ENCODE measurements at places on chromosomes 16 and 17.

DNA sequence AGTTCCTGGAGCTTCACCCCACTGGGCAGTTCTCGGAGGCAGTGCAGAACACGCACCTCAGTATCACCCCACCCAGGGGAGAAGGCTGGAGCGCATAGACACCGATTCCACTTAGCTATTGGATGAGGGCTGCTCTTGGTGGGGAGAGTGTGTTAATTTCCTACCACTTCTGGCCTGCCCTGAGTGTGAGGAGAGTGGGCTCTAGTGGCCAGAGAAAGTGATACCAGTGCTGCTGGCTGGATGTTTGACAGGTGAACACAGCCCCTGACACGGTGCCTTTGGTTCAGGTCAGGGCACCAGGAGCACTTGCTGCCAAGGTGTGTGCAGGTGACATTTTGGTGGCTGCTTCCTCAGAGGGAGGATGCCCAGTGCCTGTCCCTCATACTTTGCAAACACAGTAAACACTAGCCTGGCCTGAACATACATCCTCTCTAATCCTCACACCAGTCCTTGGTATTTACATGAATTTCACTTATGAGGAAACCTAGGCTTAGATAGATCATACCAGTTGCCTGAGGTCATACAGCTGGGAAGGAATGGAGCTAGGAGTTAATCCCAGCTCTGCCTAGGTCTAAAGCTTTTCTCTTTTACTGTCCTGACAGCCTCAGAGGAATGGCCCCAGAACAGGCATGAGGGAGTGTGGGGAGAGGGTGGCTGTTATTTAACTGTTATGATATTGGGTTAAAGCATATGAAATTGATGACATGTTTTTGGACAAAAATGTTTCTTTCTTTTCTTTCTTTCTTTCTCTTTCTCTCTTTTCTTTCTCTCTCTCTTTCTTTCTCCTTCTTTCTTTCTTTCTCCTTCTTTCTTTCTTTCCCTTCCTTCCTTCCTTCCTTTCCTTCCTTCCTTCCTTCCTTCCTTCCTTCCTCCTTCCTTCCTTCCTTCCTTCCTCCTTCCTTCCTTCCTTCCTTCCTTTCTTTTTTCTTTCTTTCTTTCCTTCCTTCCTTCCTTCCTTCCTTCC is 21.0 kb upstream of the ITGAX start:
- DNase-seq, result no peak

DNA sequence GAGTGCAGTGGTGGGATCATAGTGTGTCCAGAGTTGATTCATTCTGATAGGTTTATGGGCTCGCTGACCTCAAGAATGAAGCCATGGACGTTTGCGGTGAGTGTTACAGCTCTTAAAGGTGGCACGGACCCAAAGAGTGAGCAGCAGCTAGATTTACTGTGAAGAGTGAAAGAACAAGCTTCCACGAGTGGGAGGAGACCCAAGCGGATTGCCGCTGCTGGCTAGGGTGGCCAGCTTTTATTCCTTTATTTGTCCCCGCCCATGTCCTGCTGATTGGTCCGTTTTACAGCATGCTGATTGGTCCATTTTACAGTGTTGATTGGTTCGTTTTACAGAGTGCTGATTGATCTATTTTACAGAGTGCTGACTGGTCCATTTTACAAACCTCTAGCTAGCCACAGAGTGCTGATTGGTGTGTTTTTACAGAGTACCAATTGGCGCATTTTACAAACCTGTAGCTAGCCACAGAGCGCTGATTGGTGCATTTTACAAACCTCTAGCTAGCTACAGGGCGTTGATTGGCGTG is 17.5 kb downstream of the CACNG4 start:
- DNase-seq, result no peak

DNA sequence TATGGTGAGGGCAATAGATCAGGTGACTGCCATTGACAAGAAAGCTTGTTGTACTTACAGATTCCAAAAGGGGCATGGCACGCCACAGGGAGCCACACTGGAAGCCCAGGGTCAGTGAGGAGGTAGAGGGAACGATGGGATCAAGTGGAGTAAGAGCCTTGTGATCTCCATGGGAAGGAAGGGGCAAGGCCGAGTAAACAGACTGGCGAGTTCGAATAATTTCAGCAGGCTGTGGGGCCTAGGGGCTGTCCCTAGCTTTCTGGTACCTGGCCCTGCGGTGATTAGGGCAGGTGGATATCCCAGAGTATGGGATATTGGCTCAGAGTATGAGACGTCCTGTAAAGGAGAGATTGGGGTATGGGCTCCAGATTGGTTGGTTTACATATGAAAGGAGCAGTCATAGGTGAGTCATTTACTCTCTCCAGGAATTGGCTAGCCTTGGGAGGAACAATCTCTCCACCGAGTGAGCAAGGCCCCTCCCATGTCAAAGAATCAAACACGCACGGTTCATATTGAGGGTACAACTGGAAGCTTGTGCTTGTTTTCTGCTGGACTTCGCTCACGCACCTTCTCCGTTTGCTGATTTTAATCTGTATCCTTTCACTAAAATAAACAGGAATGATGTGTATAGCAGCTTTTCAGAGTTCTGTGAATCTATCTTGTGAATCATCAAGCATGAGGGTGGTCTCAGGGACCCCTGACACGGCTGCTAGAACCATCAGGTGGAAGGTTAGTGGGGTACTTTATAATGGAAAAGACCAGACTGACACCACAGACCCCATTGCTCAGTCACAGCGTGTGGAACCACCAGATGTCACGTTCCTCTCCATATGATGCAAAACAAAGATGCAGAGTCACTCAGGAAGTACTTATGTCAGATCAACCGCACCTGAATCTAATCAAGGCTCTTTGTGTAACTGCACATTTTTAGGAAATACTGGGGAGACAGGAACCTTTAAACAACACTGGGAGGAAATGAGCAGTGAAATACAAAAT is 27.9 kb downstream of the GABARAPL2 start:
- no peak for DNase-seq

DNA sequence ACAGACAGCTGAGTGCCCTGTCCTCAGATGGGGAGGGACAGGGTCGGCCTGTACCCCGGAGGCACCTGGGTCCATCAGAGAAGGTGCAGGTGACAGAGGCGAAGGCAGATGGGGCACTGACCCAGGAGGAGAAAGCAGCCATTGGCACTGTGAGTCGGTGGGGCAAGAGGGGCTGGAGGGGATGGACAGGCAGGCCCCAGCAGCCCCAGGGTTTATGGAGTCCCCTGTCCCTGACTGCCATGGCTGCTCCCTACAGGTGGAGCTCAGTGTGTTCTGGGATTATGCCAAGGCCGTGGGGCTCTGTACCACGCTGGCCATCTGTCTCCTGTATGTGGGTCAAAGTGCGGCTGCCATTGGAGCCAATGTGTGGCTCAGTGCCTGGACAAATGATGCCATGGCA is 32.1 kb downstream of the ANKRD40 start:
- no peak for DNase-seq

- no peak for DNase-seq
These were observed 133.9 kb downstream of the PRKCB start for GRCh38 chr16:23969468-23970297.

GRCh38 chr17:74744714-74745547 is 3.5 kb upstream of the NHERF1 start:
- DNase-seq, result peak; percentile 99

DNA sequence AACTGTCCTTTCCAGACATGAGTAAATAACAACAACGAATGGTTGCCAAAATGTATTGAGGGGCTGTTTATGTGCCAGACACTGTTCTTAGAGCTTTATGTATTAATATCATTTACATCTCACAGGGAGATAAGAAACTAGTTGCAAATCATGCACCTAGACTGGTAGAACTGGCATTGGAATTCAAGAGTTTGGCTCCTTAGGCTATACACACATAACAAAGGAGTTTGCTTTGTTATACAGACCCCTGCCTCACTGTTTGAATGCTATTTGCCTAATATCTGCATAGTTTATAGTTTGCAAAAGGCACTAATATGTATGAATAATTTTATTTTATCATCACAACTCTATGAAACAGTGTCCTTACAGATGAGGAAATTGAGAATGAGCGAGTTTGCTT is 100.0 kb downstream of the FTO start:
- no peak for DNase-seq

- no peak for DNase-seq
These were observed 54.0 kb downstream of the DYNLRB2 start for GRCh38 chr16:80594756-80595155.

DNA sequence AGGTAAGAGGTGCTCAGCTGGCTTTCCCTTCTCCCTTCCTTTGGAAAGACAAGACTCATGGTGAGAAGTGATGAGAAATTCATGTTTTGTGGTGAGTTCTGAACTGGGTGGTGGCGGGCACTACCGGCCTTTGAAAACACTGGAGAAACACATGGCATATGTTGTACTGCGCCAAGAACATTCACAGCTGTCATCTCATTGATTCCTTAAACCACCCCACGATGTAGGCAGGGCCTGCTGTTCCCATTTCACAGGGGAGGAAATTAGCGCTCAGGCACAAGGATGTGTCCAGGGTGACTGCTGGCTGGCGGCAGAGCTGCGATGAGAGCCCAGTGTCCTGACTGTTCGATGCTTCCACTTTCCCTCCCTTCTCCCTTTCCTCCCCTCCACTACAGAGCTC is 1.6 kb upstream of the DOC2B start:
- DNase-seq, result no peak

DNA sequence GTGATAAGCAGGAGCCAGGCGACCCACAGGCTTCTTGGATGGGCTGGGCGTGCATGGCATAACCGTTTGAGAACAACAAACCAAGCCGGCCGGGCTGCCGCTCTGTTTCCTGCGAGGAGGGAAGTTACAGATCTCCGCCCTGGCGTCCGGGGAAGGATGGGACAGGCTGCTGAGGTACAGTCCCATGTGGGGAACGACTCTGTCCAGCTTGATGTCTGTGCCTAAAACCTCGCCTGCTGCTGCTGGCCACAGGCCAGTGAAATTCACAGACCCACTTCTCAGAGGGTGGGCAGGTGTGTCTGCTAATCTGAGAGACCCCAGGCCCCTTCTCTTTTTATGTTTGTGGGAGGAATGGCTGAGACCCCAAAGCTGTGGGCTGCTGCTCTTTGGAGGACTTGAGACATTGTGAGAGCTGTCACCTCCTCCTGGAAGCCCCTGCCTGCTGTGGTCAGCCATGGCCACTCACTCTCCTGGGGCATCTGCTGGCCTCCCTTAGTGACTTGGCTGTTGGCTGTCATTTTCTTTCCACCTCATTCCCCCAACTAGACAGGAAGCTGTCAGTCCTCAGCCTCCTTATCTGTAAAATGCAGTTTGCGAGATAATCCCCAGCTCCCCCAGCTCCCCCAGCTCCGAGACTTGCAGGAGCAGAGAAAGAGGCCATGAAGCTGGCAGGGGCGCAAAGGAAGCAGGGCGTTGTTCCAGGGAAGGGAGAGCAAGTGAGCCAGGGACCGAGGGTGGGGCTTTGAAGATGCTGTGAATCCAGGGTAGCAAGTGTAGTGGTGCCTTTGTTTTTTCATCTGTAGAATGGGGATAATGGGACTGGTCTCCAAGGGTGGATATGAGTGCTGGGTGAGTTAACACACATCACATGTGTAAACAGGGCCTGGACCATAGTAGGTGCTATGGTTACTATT is 51.0 kb downstream of the CMIP start:
- DNase-seq, result no peak

DNA sequence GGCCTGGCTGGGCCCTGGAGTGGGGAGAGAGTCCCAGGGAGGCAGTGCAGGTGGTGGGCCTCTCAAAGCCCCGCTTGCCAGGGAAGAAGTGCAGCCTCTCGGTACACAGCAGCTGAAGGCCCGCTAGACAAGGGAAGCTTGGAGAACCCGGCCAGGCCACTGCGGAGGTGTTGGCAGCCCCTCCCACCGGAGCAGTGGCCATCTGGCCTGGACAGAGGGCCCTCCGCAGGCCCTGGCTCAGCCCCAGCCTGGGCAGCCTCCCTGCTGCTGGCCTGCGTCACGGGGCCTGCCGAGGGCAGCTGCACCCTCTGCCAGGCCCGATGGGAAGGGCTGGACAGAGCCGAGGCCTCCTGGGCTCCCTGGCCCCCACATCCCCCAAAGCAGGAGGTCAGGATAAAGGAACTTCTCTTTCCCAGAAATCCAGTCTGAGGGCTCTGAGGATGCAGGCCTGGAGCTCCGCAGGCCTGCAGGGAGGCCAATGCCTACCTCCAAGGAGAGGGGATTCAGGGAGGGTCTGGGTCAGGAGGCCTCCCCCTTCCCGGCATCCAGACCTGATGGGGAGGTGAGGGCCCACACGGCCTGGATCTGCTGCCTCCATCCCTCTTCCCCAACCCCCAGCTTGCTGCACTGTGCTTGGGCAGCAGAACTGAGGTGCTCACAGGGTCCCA is 4.3 kb downstream of the SPPL2C start:
- DNase-seq, result no peak

GRCh38 chr17:82021107-82021899 is 1.4 kb downstream of the CENPX start:
- DNase-seq, result peak; percentile 59

DNA sequence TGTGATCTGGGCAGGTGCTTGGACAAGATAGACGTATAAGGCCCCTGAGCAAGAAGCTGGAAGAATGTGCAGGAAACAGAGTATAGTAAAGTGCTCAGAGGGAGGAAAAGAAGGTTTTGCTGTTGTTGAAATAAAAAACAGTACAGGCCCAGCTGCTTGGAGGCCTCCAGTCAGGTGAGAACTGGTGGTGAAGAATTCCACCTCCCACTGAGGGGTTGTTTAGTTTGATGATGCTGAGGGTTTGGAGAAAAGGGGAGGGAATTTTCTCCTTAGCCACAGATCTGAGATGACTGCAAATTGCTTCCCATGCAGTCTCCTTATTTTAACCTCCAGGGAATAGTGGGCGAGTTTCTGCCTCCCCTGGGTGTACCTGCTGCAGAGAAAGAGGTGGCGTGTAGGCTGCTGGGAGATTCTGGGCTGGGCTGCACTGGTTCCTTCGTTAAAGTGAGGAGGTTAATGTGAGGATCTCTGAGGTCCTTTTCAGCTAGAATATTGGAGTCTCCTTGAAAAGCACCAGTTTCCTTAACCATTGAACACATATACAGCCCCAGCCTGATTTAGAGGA is 25.8 kb downstream of the SMPD3 start:
- DNase-seq, result no peak

- DNase-seq, result no peak
These were observed 58.1 kb upstream of the ADORA2B start for GRCh38 chr17:15886804-15887203.

DNA sequence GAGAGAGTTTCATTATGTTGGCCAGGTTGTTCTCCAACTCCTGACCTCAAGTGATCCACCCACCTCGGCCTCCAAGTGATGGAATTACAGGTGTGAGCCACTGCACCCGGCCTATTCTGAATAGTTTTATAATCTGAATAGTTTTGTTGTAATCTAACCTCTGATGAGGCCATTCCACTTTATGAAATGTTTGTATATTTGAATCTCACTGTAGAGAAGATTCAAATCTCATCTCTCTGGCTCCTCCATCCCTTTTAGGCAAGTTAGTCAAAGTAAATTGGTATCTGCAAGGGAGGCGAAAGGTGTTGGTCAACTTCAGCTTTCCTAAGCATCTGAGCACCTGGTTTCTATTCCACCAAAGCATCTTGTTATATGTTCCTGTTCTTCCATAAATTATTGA is 131.2 kb downstream of the BRIP1 start:
- no peak for DNase-seq
